ENCODE measurements at places on chromosomes 12 and 14. TPM values are rescaled to one million over a fixed set of nuclear protein-coding genes. Genes with fewer than 3 reads are reported as not detected.

Gene SCFD1
- 50.3 TPM for total RNA-seq

GRCh38 chr12:68270358-68270757 is 17.0 kb upstream of the IL22 start:
- no peaks in the 10 kb centered on the region for H3K36me3 ChIP-seq
- H3K27me3 ChIP-seq = peaks cover 7% of the 10 kb centered on the region
- no peak overlapping the region for H3K4me3 ChIP-seq

- H3K27ac ChIP-seq = no peak overlapping the region
- no peaks in the 10 kb centered on the region for H3K4me1 ChIP-seq
- H3K27me3 ChIP-seq = no peaks in the 10 kb centered on the region
- no peaks in the 10 kb centered on the region for H3K36me3 ChIP-seq
Measured at GRCh38 chr12:90543841-90544240, 411.1 kb downstream of the CCER1 start.

Gene CHST11
- 85.2 TPM for total RNA-seq

Measured in activated CD8-positive, alpha-beta T cell treated with anti-CD3 and anti-CD28 coated beads, Interleukin-2, amount 10 ng/mL, durations not matched to agents 7 days and 5 days (primary cell).